ENCODE measurements at places on chromosomes 5 and 9. TPM values are rescaled to one million over a fixed set of nuclear protein-coding genes. Genes with fewer than 3 reads are reported as not detected.

The GRXCR2 gene
- total RNA-seq: not detected

- DNase-seq: no peak
Measured at GRCh38 chr9:129567329-129567728, 53.6 kb downstream of the C9orf50 start.

DNA sequence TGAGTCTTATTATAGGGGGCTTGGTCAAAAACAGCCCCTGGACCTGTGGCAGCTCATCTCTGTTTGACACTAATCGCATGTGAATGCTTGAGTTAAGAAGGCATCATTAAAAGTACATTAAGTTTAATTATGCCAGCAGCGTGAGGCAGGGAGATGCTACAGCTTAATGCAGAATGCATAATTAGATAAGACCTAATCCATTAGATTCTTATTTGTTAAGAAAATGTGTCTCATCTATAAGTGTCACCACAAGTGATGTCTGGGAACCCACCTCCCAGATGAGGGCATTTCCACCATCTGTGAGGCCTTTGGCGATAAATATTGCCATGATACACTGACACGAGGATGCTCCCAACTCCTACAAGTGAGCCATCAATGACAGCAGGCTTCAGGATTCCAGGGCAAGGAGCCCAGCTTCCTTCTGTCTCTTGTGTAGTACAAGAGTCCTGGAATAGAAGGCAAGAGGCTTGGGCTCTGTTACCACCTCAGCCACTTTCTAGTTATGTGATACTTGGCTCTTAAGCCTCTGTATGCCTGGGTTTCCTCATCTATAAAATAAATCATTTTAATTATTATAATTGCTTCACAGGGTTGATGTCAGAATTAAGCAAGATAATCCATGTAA, 202.7 kb downstream of the FAM114A2 start:
- no peak for DNase-seq

- no peak for DNase-seq
Measured at GRCh38 chr9:83472221-83472665, 66.0 kb downstream of the FRMD3 start.

DNA sequence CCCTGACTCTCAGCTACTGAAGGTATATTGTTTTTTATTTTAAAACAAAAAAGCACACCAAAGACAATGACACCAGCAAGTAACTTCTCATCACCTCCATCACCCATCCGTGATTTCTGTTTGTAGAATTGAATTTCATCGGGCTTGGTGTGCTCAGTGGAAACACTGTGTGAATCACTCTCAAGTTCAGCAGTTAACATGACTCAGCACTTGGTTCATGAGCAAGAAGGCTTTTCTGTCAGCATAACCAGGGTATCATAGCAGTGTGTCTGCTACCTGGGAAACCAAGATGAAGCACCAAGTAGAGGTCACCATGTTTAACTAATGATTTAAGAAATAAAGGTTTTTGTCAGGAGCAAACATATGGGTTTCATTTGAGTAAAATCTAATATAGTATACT, 123.7 kb downstream of the INSYN2B start:
- no peak for DNase-seq

DNA sequence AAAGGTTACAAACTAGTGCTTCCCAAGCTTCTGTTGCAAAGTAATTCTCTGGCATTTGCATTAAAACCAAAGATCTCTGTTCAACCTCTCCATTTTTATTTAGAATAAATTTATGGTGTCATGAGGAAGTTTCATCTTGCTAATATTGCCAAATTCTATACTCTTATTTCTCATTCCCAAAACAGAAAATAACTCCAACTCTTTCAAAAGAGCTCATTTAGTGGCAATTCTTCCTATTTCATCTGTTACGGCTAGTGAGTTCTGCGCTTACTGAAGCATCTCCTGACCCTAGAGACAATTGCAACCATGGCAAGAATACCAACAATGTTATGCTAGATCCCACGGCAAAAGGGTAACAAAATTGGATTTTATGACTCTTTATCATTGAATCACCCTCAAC, 97.0 kb downstream of the HINT1 start:
- no peak for DNase-seq

Measured in spleen (tissue), 13 donors.